ENCODE measurements at places on chromosomes 1 and 21. TPM values are rescaled to one million over a fixed set of nuclear protein-coding genes. Genes with fewer than 3 reads are reported as not detected.

The TMEM54 gene
- 46.5 TPM for total RNA-seq

The COL8A2 gene
- 0.08 TPM for total RNA-seq

The SPATA45 gene
- not detected for total RNA-seq

The VCAM1 gene
- total RNA-seq: not detected

The OR2T27 gene
- not detected for total RNA-seq

The MMP23B gene
- total RNA-seq: 1.5 TPM

The MROH7 gene
- not detected for total RNA-seq

Data from A549 treated with ZK216348 at 1 μM for 4 hours (cell line).